ENCODE measurements at places on chromosomes 2 and 18. TPM values are rescaled to one million over a fixed set of nuclear protein-coding genes. Genes with fewer than 3 reads are reported as not detected.

The GKN2 gene
- total RNA-seq = not detected

The OTOS gene
- not detected for total RNA-seq

The MROH2A gene
- not detected for total RNA-seq

The ONECUT2 gene
- total RNA-seq = 1.9 TPM

The ARID5A gene
- 4.4 TPM for total RNA-seq

The PDCD1 gene
- 0.48 TPM for total RNA-seq

The RNU2-63P gene
- total RNA-seq = 6.6 TPM

The NOL4 gene
- total RNA-seq = 2.6 TPM

The MC5R gene
- total RNA-seq = 0.31 TPM

The DOK6 gene
- 0.50 TPM for total RNA-seq

The CERKL gene
- total RNA-seq = not detected

The STK11IP gene
- 24.1 TPM for total RNA-seq

The NOSTRIN gene
- total RNA-seq = not detected

The YIPF4 gene
- total RNA-seq = 24.1 TPM

The COL4A4 gene
- 0.67 TPM for total RNA-seq
